ENCODE measurements at places on chromosomes 11 and 22.
A peak's percentile ranks its signal among the peaks of the same experiment; 100 is the strongest.

GRCh38 chr11:70399681-70400112, 1.4 kb downstream of the CTTN start:
- no peak for DNase-seq

DNA sequence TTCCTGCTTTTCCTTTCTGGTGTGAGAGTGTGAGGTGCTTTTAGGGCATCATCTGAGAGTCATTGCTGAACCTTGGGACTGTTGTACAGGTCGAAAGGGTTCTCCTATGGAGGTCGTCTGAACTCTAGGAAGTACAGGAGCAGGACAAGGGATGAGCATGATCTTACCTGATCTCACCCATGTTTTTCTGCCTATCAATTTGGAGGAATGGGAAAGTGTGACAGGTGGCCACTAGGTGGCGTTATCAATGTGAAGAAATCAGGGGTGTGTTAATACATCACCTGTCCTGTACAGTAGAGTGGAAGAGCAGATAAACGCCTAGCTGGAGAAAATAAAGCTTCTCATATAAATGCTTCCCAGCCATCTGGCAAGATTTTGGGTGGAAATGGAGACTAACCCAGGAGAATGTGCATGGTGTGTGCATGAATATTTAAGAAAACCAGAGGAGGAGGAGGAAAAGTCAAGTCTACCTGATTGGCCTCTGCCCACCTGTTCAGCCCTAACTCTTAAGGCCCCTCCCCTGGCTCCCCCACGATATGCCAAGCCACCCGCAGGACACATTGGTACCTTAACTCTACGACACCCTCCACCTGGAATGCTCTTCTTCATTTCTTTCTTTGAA, 72.0 kb upstream of the NARS2 start:
- peak; percentile 20 for DNase-seq

DNA sequence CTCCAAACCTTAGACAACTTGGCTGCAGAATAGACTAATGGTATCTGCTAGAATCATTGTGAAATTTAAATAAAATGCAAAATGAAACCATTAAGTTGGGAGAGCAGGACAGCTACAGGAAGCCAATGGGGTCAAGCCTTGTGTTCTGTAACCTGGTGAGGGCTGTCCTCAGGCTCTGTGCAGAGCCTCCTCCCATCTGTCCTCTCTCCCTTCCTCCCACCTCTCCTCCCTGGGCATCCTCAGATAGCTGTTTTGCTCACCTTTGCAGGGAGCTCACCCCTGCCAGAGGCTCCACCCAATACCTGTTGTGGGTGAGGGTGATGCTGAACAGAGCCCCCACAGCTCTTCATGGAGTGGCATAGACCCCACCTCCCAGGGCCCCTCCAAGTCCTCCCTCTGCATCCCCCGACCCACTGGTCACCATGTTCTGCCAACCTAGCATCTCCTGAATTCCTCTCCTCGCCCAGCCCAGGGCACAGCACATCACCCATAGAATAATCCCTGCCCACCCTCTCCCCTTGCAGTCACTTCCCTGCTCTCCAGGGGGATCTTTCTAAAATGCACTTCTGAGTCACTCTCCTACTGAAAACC, 100.3 kb downstream of the PDE2A start:
- DNase-seq = no peak

- no peak for DNase-seq
Observed at GRCh38 chr22:46064228-46064965, 85.9 kb upstream of the PPARA start.

GRCh38 chr11:44236296-44236695, 73.6 kb downstream of the ALX4 start:
- DNase-seq = no peak

GRCh38 chr11:70126494-70126893, 48.4 kb downstream of the ANO1 start:
- no peak for DNase-seq

DNA sequence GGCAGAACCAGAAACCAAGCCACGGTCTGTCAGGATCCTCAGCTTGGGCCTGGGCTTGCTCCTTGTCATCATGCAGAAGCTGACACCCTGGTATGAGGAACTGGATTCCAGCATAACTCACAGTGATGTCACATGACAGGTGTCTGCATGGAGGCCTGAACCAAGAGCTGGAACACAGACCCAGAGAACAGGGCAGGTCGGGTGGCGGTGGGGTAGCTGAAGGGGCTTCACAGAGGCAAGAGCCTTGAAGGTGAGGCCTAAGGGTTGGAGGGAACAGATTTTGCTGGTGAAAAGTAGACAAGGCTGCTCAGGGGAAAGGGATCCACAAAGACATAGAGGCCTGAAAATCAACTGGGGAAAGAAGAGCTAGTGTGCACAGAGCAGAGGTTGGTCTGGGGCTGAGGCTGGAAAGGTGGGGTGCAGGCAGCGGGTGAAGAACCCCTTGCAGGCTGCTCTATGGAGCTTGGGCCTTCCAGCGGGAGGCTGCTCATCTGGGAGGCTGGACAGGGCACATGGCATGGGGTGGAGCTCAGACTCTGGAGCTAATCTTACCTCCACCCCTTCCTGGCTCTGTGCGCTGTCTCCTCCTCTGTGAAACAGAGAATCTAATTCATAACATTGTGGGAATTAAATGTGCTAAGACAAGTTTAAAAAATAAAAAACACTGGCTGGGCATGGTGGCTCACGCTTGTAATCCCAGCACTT, 18.4 kb upstream of the RPS3 start:
- DNase-seq = no peak

DNA sequence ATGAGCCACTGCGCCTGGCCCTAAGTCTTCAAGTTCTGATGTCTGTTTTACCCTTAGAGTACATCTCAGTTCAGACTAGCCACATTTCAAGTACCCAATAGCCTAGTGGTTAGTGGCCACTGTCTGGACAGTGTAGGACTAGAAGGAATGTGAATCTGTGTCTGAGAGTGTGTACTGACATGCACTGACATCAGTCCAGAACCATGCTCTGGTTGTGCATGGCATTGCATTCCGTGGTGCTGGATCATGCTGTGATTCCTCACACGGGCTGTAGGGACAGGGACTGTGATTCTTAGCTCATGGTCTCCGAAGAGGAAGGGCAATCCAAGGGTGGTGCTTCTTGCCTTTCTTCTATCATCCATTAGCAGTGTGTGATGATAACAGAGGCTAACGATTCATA, 41.1 kb downstream of the AMOTL1 start:
- no peak for DNase-seq

- no peak for DNase-seq
Observed at GRCh38 chr22:19103880-19104821, 18.1 kb downstream of the DGCR2 start.

DNA sequence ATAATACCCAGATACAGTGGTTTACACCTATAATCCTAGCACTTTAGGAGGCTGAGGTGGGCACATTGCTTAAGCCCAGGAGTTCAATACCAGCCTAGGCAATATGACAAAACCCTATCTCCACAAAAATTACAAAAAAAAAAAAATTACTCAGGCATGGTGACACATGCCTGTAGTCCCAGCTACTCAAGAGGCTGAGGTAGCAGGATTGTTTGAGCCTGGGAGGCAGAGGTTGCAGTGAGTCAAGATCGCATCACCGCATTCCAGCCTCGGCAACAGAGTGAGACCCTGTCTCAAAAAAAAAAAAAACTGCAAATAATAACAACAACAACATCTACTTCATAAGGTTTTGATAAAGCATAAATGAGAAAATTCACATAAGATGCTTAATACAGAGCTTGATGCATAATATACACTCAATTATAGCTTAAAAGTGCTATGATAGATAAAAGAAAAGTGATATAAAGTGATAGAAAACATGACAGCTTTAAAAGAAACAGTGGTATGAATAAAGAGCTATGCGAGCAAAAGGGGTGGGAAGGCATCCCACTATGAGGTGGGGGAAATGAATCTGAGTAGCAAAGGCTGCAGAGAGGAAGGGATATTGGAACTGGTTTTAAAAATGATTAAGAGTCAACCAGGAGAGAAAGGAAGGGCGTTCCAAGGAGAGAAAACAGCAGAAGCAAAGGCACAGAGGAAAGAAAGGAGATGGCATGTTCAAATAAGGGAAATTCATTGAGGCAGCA, 197.6 kb downstream of the KIF18A start:
- no peak for DNase-seq

GRCh38 chr22:48651981-48652538, 1175.6 kb downstream of the BRD1 start:
- no peak for DNase-seq

DNA sequence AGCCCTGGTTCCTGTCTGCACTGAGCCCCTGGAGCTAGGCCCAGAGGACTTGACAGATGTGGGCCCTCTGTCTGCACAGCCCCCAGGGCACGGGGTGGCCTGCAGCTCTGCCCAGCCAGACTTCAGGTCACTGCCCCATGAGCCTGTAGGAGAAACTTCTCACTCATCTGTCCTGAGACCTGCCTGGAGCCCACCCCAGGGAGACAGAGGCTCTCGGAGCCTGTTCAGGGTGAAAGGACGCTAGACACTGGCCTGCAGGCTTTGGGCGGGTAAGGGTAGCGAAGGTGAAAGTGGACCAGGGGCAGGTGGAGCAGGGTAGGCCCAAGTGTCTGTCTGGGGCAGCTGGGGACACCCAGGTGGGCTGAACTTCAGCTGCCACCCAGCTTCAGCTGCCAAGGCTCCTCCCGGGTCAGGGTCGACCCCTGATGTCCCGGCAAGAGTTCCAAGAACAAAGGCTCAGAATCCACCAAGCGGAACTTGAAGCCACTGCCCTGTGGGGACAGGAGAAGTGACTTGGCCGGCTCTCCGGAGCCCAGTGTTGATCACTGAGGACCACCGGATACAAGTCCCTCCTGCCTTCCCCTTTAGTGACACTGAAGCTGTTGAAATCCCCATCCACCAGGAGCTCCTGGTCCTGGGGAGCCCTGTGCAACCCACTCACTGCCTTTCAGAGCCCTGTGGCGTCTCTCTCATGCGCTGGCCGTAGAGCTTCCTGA, 90.3 kb downstream of the KCNQ1 start:
- DNase-seq = no peak

DNA sequence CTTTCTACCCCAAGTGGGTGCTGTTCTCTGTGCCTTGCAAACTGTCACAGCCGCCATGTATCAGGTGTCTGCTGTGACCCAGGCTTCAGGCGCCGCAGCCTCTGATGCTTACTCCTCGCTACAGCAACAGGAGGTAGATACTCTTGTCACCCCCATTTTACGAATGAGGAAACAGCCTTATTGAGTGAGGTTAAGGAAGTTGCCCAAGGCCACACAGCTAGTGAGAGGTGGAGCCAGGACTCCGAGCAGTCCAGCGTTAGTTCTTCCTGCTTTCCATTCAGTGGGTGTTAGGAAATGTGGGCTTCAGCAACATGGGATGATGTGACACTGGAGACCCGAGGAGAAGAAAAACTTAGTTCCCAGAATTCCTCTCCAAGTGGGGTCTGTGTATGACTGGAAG, 14.3 kb downstream of the RNF215 start:
- DNase-seq = no peak

GRCh38 chr11:127843483-127844396, 743.6 kb downstream of the ETS1 start:
- peak; percentile 49 for DNase-seq

- DNase-seq = peak; percentile 76
Observed at GRCh38 chr22:31313366-31314147, 21.3 kb upstream of the PIK3IP1 start.

DNA sequence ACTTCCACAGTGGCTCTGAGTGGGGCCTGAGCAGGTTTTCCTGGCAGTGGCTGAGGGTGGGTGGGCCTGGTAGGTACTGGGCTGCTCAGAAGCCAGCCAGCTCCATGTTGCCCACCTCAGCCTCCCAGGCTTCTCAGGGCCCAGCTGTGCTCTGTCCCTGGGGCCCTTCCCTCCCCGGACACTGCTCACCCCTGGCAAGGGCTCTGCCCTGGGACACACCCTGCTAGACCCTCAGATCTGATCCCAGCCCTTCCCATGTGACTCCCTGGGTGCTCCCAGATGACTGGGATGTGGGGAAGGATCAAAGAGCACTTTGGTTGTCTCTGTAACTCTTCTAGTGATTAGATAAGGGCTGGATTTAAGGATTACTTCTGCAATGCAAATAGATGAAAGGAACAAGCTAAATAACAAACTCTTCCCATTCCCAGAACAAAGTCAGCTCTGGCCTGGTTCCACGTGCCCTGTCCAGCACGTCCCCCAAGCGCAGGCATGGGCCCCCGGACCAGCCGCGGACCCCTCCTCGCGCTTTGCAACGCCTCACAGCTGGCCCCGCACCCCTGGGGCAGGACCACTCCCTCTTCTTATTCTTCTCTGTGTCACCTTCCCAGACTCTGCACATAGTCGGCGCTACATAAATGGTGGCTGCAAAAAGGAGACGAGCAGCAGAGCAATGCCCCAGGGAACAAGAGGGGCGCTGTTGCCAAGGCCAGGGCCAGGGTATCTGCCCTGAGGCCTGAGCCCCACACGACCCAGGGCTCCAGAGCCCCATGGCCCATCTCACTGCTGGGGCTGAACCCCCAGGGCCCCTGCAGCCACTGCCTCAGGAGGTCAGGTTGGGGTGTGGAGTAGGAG, 5.7 kb upstream of the KRTAP5-6 start:
- DNase-seq = no peak

- DNase-seq = no peak
Observed at GRCh38 chr11:113932788-113933187, 28.2 kb downstream of the HTR3B start.

GRCh38 chr22:17586831-17587440, 23.6 kb downstream of the SLC25A18 start:
- no peak for DNase-seq

GRCh38 chr11:10920205-10920604, 62.4 kb upstream of the ZBED5 start:
- DNase-seq = no peak

- DNase-seq = peak; percentile 51
Observed at GRCh38 chr11:65551572-65552387, 6.4 kb downstream of the LTBP3 start.

DNA sequence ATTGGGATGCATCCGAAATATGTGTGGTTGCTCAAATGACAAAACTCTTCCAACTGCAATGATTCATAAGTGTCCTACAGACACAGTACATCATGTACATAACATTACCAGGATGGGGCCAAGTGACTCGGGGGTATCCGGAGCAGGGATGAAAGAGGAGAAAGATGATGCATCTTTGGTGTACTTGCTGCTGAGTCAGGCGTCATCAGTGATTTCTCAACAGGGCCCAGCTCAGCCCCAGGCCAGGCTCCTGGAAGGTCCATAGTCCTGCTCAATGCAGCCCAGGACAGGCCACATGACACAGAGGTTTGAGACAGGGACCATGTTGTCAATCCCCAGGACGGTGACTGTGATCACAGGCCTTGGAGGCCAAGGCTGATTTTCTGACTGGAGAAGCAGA, 59.3 kb downstream of the GGTLC2 start:
- DNase-seq = no peak

- no peak for DNase-seq
Observed at GRCh38 chr22:50398831-50399648, 55.9 kb downstream of the PPP6R2 start.

- no peak for DNase-seq
Observed at GRCh38 chr22:41905411-41906202, 9.3 kb downstream of the SHISA8 start.

Data from CD8-positive, alpha-beta T cell (primary cell).